ENCODE measurements at places on chromosomes 3 and 15.

- DNase-seq: no peak
Measured at GRCh38 chr3:125960456-125961288, 8.3 kb upstream of the ROPN1B start.

DNA sequence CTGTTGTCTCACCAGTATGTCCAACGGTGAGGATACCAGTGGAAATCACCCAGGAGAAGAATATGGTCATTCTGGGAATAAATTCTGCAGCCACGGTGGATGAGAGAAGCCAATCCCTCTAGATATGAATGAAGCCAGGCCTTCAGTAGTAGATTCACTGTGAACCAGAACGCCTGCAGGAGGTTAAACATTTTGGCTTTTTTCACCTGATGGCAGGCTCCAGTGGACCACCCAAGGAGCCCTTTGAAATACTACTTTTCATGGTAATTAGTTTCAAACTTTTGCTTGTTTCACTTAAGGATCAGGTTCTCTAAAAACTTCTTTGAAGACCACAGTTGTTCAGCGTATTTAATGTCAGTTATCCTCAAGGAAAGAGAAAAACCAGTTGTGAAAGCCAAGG, 353.4 kb downstream of the RORA start:
- DNase-seq: no peak

DNA sequence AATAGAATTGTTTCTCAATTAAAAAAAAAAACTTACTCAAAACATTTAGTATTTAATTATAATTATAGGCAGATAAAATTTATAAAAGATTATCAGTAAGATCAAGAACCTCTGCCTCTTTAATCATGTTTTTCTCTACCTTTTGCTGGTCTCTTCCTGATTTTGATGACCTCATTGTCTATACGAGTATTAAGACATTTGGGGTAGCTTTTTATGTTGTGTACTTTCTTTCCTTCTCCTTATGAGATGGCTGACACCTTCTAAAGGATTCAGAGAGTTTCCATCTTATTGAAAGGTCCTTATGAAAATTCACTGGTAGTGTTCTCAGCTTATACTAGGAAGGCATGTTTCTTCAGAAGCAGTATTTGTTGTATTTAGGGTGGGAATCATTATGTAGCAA, 426.3 kb downstream of the LPP start:
- no peak for DNase-seq

DNA sequence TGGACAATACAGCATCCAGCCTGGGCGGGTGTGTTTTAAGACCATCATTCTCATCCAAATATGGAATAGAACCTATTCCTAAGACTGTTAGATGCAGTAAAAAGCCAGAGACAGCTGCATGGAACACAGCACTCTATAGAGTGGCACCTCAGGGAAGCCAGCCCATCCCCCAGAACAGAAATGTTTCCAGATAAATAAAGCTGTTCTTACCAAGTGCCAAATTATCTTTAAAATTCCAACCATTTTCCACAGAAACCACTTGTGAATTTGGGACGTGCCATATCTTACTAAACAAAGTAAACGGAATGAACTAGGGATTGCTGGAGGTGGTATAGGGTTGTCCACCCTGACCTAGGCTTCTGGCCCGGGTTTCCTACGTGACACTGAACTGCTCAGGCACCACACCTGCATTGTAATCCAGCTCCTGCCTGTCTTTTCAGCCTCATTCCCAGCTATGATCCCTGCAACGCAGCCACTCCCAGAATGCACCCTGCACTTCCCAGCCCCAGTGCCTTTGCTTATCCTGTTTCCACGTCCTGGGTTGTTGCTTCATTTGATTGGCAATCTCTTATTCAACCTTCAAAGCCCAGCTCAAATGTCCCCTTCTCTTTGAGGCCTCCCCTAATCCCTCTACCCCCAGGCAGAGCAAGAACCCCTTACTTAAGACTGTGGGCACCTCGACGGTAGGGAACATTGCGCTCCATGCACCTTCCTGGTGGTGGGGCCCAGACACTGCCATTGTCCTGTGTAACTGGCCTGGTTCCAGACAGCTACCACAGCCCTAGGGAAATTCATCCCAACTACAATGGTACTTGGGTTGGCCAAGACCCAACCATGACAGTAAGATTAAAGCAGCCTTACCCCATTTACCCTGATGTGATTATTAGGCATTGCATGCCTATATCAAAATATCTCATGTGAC, 100.2 kb downstream of the IQSEC1 start:
- no peak for DNase-seq

GRCh38 chr3:7697548-7697947, 804.1 kb upstream of the LMCD1 start:
- DNase-seq: no peak

DNA sequence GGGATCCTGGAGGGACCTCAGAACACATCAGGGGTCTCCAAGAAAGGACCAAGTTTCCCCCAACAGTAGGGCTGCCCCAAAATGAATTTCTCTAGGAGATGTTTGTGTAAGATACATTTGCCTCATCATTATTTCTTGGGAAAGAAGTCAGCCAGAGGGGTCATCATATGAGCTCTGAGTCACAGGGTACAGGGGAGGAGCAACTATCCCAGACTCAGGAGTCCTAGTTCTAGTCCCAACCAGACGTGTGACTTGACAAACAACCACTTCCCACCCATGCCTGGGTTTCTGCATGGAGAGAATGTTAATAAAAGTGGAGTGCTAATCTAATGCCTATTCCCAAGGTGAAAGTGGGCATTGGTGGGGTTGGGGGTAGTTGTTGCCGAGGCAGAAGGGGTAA, 144.1 kb downstream of the ALDH1A2 start:
- no peak for DNase-seq

DNA sequence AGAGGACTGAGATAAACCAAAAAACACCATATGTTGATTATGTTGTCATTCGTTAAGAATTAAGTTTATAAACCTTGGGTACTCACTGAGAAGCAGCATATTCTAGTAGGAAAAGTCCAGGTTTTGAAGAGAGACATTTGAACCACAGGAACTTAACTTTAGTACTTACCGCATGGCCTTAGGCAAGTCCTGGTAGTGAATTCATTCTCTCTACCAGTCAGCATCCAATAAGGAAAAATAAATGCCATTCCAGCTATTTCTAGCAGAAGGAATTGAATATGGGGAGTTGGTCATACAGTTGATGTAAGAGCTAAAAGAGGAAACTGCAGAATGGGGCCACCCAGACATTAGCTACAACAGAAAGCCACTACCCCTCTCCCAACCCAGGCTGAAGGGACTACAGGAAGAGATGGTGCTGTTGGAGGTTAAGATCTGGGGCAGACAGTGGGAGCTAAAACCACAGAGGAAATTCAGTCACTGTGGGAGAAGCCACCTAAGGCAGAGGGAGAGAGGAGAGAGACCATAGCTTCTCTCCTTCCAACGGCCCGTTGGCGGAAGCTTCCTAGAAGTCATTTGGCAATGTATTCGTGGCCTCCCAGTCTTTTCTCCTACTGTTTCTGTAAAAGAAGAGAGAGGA, 133.8 kb upstream of the RARB start:
- DNase-seq: no peak

DNA sequence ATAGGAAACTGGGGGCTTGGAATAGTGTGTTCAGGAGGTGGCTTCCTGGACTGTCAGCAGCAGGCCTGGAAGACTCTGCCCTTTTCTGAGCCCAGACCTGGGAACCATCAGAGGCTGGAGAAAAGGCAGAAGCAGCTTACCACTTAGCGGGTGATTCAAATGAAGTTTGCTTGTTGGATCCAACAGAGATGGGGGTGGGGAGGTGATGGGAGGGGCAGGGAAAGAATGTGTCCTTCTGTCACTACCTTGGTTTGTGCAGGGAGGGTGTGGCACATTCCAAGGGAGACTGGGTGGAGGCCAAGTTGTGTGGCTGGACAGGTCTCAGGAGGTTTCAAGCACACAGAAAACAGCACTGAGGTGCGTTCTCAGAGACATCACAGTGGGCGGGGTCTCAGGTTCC, 58.8 kb downstream of the TRAK1 start:
- no peak for DNase-seq

DNA sequence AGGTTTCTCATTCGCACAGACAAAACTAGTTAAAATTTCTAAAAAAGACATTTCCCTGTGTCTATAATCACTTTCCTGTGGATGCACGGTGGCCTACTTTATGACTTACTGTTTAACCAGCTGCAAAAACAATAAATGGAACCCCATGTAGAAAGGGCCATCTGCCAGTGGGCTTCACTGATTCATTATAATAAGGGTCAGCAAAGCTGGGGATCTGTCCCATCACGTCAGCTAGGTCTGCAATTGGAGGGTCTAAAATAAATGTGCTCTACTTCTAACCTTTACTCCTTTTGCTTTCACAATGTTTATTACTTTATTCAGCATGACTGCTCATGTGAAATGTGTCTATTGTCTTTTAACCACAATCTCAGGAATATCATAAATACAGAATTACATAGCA, 43.1 kb upstream of the NMD3 start:
- DNase-seq: no peak

DNA sequence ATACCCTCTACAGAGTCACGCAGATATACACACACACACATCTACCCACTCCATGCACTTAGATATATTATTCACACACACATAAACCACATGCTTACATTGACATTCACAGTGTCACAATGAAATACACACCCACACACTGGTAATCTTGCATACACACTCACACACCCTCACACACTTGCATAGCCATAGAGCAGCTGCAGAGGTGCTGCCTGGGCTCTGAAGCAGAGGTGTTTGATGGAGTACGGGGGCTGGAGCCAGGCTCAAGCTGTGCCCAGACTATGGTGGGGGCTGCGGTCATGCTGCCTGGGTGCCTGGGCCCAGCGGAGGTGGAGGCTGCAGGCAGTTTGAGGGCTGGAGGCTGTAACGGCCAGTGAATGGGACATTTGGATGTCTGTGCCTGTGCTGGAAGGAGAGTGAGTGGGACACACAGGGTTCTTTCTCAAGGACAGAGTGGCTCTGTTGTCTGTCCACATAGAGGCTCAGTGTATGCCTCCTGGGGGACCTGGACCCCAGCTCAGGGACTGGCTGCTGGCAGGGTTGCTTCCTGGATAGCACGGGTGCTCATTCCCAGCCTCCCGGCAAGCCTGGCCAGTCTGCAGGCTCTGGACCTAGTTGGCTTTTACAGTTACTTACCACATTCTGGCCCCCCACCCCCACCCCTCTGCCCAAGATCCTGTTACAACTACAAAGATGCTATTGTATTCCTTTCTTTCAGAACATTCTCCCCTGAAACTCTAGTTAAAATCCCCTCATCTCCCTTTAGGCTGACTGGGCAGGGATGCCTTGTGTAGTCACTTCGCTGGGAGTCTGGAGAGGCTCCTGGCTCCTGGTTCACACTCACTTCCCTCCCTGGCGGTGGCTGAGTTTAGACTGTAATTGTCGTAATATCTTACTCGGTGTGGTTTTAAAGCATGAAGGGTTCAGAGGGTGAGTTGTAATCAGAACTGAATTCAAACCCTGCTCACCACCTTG, 12.5 kb downstream of the GASK1A start:
- DNase-seq: no peak

DNA sequence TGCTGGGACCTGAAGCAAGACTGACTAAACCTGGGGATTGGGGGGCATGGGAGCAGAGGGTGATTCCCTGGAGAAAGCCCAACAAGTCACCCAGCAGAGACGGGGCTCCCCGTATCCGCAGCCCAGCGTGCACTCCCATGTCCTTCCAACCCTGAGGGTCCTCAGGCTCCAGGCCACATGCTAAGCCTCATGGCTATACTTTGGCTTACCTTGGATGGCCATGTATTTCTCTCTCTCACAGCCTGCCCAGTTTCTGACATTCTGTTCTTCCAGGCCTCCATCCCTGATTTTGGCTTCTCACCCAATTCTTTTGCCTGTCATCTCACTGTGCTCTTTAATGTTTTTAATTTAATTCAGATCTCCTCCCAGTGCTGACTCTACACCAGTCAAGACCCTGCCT, 126.8 kb upstream of the CTDSPL start:
- no peak for DNase-seq

GRCh38 chr3:168360993-168361392, 265.3 kb upstream of the GOLIM4 start:
- no peak for DNase-seq

GRCh38 chr3:185176750-185177359, 24.0 kb upstream of the C3orf70 start:
- DNase-seq: no peak

GRCh38 chr3:77328690-77329089, 288.8 kb downstream of the ROBO2 start:
- DNase-seq: no peak

DNA sequence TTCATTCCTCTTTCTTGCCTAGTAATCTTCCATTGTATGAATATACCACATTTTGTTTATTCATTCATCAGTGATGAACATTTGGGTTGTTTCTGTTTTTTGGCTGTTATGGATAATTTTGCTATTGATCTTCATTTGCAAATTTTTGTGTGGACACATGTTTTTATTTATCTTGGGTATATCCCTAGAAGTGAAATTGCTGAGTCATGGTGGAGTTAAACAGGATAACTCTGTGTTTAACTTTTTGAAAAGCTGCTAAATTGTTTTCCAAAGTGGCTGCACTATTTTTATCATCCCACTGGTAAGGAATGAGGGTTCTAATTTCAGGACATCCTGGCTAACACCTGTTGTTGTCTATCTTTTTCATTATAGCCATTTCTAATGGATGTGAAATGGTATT, 74.6 kb upstream of the ARL6 start:
- DNase-seq: no peak

DNA sequence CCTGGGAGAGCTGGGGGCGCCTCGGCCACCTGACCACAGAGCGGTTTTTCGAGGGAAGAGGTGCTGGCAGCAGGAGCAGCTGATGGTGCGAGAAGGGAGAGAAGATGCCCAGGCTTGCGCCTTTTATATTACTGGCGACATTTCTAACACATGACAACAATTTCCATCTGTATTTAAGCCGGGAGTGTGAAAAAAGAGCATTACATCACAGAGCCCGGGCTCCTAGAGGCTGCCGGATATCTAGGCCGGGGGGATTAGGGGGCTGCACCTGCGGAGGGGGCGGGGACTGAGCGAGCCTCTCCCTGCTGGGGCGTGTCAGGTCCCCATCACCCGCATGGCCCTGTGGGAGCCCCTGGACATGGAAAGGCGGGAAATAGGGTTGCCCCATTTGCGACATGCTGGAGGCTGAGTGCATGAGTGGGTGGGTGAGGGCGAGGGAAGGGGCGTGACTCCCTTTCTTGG, 440.7 kb downstream of the MAGI1 start:
- DNase-seq: no peak

DNA sequence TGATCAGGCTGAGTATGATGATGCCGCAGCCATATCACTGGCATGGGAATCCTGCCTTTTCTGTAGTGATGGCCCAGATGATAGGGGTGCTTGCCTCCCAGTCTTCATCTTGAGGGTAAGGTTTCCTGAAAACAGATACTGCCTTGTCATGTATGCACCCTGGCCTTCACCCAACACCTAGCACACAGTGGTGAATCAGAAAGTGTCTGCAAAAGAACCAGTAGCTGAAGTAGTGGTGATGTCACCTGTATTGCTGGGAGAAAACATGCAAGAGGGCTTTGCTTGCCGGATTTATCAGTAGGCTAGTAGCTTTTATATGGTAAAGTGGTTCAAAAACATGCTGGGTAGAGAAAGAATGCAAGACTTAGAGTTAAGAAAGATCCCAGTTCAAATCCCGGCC, 419.8 kb upstream of the WNT5A start:
- no peak for DNase-seq

DNA sequence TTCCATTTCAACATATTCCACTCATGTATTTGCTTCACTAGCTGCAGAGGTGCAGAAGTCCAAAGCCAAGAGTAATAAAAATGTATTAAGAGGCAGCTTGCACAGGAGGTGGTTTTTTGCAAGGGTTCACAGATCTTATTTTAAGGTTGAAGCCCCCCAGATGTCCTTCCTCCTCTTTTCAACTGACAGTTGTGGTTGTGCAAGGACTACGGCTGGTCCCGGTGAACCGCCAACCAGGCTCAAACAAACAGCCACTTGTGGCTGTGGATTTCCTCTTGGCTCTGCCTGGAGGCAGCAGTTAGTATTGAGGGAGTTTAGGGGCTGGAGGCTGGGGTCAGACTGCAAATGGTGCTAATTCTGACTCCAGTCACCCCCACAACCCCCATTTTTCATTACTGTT, 240.7 kb upstream of the TBC1D5 start:
- no peak for DNase-seq
